ENCODE measurements at places on chromosomes 4 and X.

DNA sequence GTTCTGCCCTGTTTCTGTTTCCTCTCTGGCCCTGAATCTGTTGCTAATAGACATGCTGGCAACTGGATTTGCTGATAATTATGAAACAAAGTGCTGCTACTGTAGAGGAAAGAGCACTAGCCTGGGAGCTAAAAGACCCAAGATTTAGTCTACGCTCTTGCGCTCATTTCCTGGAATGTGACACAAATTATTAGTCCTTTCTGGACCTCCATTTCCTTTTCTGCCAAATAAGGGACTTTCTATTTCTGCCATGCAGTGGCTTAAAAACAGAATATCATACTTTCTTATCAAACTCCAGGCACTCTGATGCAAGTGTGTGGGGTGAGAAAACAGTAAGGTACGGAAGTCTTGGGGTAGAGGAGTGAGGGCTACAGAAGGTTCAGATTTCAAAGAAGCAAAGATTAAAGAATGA, 48.3 kb upstream of the GPR174 start:
- no peak for DNase-seq

DNA sequence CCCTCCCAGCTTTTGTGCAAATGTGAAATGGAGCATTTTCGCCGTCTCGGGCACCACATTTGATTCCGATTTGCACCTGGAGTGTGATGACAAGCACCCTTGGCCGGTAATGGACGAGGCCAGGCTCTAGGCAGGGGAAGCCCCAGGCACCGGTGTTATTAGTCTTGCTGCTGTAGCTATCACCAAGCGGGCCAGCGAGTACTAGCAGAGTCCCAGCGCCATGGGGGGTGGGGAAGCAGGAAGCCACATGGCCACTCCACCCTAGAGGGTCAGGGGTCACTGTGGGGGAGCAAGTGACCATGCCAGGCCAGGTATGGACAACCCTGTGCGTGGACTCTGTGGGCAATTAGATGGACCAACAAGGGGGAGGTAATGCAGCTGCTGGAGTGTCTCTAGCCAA, 88.8 kb downstream of the CPZ start:
- DNase-seq: no peak

GRCh38 chr4:17033768-17034181, 135.3 kb upstream of the LDB2 start:
- DNase-seq: no peak

DNA sequence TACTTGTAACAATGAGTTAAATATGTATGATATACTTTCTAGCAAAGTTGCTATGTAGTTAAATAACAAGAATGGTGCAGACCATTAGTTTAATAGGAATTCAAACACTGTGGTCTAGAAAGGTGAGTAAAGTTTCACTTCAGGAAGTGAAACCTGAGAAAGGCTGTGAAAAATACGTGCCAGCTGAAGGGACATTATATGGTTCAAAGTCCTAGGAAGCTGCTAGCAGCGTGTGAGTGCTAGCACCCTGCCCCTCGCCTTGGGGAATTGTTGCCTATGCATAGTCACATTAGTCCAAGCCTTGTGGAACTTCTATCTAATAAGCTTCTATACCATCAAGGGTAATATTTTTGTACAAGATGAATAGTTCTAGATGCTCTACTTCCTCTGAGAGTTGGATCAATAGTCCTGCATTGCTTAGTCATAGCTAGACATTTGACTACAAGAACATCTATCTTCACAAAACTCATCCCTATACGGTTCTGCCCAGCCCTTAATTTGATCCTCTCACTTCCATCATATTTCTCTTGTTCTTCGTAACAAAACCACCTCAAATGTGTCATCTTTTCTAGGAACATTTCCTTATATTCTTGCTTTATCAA, 45.8 kb upstream of the ARSJ start:
- DNase-seq: no peak

- no peak for DNase-seq
Measured at GRCh38 chr4:62053974-62054373, 853.8 kb downstream of the ADGRL3 start.

- no peak for DNase-seq
Measured at GRCh38 chr4:126238013-126238412, 923.3 kb downstream of the FAT4 start.

- DNase-seq: no peak
Measured at GRCh38 chr4:135670548-135670947, 1469.0 kb upstream of the PABPC4L start.

- DNase-seq: no peak
Measured at GRCh38 chr4:172850838-172851237, 317.8 kb upstream of the GALNT7 start.

DNA sequence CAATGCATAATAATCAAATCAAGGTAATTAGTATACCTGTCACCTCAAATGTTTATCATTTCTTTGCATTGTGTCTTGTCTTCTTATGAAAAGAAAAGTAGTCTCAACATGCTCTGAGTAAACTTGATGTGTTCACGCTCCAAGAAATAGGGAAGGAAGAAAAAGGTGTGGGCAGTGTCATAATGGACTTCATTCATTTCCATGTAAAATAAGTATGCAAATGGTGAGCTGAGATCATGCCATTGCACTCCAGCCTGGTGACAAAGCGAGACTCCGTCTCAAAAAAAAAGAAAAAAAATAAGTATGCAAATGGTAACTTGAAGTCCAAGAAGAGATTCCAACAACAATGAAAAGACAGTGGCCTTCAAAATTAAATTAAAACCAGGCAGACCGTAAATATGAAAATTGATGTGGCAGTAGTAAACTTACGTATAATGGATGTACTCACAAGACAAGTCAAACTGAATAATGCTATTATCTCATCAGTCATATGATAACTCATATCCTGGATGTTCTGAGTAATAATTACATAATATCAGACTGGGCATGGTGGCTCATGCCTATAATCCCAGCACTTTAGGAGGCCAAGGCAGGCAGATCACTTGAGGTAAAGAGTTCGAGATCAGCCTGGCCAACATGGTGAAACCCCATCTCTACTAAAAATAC, 6.0 kb upstream of the CWH43 start:
- no peak for DNase-seq
